ENCODE measurements at places on chromosomes 12 and 14. TPM values are rescaled to one million over a fixed set of nuclear protein-coding genes. Genes with fewer than 3 reads are reported as not detected.

FITM1 gene
- under 0.01 TPM for total RNA-seq

MYO1H gene
- total RNA-seq = not detected

CCDC196 gene
- total RNA-seq = not detected

EXOC3L4 gene
- total RNA-seq = 0.26 TPM

MUCL1 gene
- not detected for total RNA-seq

ZFHX2 gene
- total RNA-seq = 0.33 TPM

PRIMA1 gene
- not detected for total RNA-seq

SELPLG gene
- total RNA-seq = 0.51 TPM

TNFAIP2 gene
- total RNA-seq = 139 TPM

CELA1 gene
- total RNA-seq = not detected

CLEC6A gene
- total RNA-seq = not detected

CISTR gene
- total RNA-seq = not detected

EML5 gene
- 0.66 TPM for total RNA-seq

KCNA5 gene
- total RNA-seq = not detected

MYBPC1 gene
- not detected for total RNA-seq

SLC39A2 gene
- total RNA-seq = 0.17 TPM

ANO2 gene
- total RNA-seq = not detected

LGALS3 gene
- total RNA-seq = 434 TPM
